ENCODE measurements at places on chromosomes 1 and 21.

DNA sequence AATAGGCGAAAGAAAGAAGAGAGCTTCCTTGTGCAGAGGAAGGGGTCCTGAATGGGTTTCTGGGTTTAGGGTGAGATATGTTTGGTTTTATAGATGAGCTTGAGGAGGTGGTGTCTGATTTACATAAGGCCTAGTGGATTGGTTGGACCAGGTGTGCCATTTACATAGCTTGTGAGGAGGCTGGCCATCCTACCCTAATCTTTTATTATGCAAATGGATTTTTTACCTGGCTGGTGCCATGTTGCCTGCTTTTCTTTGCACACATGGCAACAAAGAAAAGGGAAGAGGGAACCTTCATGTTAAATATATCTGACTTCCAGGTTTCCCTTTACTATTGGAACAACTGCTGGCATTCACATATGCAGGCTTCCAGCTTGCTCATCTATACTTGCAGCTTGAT is 585.3 kb downstream of the PTPRU start:
- no peak for DNase-seq

DNA sequence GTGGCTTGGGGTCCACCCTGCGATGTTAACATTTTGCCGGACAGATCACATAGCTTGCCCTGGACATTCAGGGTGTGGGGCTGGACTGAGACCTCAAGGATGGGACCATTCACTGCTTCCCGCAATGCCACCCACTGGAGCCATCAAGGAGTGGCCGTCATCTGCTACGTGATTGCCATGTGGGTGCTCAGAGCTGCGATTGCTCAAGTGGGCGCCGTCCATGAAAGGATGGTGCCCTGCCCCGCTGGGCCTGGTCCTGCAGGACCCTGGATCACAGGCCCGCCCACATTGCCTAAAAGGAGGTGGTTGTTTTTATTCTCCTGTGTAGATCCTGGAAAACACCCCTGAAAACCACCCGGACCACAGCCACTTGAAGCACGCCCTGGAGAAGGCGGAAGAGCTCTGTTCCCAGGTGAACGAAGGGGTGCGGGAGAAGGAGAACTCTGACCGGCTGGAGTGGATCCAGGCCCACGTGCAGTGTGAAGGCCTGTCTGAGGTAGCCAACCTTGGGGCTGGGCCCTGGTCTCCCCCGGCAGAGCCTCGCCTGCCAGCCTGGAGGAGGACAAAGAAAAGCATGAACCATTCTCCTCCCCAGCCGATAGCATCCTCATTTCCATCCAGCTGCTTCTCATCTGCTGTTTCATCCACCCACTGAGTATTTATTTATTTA is 40.4 kb downstream of the ATP5PO start:
- no peak for DNase-seq

- no peak for DNase-seq
These were observed 3.2 kb upstream of the UCK2 start for GRCh38 chr1:165824269-165824643.

- no peak for DNase-seq
These were observed 30.5 kb upstream of the THEM4 start for GRCh38 chr1:151939779-151940178.

GRCh38 chr1:151372058-151372934 is at the start of gene SELENBP1:
TSS of gene SELENBP1 (minus strand) at chr1:151372705. CDS start at chr1:151372641, 64 bp downstream.
- DNase-seq: no peak

DNA sequence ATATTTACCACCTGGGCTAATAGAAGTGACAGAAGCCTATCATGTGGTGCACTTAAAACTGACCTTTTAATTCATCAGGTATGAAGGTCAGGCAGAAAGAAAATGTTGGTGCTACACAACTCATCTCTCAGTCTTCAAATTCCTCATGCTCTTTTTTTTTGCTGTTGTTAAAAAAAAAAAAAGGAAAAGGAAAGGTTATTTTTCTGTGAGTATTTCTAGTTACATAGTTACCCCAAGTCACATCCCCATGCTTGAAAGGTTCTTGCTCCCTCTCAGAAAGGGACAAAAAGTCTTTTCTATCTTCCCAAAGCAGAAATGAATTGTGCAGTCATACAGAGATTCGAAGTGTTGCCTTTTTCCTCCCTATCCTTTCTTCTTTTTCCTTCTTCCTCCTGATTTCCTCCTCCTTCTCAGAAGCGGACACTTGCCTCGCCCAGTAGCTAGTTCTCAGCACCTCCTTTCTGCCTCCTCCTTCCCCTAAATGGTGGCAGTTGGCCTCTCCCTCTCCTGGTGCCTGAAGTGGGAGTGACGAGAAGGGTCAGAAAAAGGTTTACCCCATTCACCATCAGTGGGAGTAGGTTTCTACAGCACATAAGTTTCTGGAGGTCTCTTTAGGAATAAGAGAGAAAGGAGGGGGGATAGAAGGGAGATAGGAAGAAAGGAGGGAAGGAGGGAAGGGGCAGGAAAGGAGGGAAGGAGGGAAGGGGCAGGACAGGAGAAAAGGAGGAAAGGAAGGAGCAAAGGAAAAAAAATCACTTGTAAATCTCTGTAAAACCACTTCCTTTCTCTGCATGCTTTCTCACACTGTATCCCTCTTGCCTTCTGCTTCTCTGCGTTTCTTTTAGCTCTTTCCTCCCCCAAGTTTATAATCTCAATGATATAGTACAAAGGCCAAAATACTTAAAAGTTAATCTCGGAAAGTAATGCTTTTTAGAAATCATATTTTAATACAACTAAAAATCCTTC is 20.4 kb upstream of the C1orf105 start:
- DNase-seq: no peak

- no peak for DNase-seq
These were observed 413.8 kb upstream of the NFIA start for GRCh38 chr1:60668585-60668984.

DNA sequence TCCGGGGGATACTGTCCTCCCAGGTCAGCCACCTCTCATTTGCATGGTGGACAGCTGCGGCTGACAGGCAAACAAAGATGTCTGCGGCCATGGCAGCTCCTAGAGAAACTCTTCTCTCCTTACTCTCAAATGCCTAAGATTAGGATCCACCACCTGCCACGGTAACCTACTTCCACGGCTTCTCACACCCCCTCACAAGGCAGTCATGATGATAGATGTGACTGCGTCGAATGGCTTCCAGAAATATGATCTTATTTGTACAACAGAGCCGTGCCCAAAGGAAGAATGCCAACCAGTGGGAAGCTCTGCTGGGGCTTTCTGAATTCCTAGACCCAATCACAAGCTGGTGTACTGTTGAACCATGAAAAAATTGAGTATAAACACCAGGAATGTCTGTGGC is 73.4 kb downstream of the BACE2 start:
- no peak for DNase-seq

DNA sequence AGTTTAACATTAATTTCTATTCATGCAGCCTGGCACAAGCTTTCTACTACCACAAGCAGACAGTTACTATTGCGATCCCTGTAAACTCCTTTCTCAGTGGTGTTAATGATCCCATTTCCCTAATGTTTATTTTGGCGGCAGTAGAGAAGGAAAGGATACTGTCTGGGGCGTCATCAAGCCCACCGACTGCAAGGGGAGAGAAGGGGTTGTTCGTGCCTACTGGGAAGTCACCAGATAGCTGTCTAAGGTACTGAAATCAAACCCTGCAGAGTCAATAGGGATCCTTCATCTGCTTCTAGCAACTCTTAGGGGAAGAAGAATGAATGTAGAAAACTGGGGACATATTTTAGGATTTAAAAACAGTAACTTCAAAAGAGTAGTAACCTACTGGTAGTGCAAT is 95.2 kb upstream of the ADAR start:
- DNase-seq: no peak

- DNase-seq: no peak
These were observed 119.9 kb downstream of the KCNJ15 start for GRCh38 chr21:38376693-38377092.

GRCh38 chr1:204746838-204747442 is 61.4 kb upstream of the LRRN2 start:
- DNase-seq: peak; percentile 24

- no peak for DNase-seq
These were observed 2.2 kb upstream of the FBLIM1 start for GRCh38 chr1:15756143-15757015.

DNA sequence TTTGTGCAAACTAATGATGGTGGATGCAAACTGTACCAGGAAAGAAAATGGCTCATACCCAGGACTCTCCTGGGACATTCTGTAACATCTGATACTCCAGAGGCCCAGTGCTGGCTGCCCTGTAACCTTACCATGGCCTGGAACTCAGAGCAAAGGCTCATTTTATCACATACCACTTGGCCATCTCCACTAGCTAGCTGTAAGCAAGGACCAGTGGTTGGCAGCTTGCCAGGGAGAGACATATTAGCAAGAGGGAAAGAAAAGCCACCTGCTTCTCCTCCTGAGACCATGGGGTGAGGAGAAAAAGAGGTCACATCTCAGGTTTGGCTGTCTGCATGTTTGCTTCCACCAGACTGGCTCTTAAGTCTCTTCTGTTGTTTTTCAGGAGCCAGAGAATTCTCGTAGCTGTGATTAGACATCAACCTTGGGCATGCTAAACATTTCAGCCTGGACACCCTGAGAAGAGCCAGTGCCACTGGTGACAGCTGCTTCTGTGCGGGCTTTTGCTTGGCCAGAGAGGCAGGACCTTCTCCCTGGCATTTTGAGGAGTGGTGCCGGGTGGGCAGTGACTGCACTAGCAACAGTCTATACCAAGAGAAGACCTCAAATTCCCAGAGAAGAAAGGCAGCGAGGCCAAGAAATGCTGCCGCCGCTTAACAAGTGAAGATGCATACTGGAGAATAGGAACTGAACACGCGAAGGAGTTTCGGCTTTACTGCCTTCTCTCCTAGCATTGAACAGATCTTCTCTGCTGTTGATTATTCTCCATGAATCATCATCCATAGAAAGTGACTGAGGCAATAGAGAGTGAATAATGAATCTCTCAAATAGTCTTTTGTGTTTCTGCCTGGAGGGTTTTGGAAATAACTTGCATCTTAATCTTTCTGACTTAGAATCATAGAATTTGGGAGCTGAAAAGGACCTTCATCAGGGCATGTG is 6.7 kb upstream of the INKA2 start:
- DNase-seq: no peak
